ENCODE measurements at places on chromosomes 3 and 15.
A peak's percentile ranks its signal among the peaks of the same experiment; 100 is the strongest.

- DNase-seq = no peak
Observed at GRCh38 chr3:43970920-43971319, 270.8 kb upstream of the TOPAZ1 start.

DNA sequence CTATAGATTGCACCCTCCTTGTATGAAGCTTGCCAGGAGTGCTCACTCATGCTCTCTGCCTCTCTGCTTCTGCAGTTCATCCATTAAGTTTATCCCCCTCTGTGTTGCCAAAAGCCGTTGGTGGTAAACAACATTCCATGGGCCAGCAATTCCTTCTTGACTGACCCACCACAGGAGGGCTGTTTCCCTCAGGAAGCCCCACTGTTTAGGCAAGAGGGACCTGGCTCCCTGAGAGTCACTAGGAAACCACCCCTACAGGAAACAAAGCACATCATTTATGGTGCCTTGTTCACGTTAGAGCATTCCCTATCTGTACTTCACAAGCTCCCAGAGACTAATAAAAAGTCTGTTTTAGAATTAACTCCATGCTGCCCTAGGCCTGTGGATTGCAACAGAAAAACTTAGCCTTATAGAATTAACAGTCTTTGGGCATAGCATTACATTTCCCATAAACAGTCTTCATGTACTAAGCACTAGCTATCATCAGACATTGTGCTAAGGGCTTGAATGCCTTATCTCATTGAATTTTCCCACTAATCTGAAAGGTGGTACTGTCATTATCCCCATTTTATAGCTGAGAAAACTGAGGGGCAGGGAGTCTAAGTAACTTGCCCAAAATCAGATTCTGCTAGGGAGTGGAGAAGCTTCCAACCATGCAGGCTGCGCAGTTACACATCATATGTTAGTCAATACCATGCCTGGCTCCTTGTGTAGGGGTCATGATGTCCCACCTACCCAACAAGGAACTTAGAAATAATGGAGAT, 149.9 kb downstream of the SHQ1 start:
- no peak for DNase-seq

DNA sequence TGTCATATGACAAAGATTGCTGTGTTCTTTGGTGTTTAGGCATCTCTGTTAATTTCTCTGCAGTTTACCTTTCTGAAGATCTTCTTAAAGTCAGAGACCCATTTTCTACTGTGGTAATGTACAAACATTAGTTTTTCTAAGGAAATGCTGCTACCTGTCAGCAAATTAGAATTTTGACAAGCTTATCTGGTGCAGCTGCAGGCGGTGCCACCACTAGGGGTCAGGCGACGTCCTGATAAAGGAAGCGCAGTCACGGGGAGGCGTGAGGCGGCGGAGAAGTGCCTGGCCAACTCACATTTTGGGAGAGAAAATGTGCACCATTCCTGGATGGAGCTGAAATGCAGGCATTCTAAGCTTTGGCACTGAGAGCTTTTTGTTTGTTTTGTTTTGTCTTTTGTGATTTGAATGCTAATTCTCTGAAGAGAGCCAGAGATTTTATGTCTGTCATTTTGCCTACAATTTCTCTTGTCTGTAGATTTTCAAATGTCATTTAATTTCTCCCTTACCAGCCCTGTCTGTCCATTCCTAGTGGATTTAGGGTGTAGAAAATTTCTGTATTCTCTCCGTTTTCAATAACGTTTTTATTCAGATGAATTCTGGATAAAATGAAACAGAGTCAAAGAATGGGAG, 24.9 kb upstream of the SIAH2 start:
- DNase-seq = peak; percentile 93

DNA sequence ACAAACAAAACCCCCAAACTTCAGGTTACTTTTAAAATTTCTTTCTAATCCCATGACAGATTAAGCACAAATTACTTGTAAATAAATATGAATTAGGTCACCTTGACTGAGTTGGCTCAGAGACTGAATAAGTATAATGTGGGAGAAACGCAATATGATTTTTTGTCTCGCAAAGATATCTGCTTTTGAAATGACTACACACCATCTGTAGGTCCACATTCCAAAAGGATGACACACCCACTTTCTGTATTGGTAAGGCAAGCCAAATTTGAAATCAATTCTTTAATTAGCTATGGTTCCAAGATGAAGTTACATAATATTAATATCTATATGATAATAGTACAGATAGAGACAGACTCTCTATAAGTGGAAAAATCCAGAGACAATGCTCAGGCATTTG, 66.9 kb upstream of the CSPG5 start:
- no peak for DNase-seq

GRCh38 chr3:30602946-30603345, 3.5 kb upstream of the TGFBR2 start:
- DNase-seq = no peak

- no peak for DNase-seq
Observed at GRCh38 chr3:138467931-138468330, 33.5 kb downstream of the ESYT3 start.

DNA sequence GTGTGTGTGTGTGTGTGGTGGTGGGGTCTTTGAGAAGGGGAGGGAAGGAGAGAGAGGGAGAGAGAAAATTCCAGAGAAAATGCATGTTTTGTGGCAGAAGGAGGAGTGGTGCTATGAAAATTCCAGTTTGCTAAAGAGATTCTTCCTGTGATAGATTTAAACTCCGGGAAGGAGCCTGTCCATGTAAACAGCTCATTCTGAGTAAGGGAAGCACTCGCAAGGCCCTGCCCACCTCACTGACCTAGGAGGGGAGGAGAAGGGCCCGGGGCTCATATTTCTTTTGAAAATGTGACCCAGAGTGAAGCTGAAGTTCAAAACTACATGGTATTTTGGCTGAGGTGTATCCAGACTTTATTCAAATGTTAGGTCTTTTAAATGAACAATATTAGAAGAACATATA, 41.3 kb downstream of the ADAMTSL3 start:
- DNase-seq = no peak
